ENCODE measurements at places on chromosomes 13 and 19.

- no peak for DNase-seq
Measured at GRCh38 chr13:72004784-72005374, 137.9 kb upstream of the DACH1 start.

DNA sequence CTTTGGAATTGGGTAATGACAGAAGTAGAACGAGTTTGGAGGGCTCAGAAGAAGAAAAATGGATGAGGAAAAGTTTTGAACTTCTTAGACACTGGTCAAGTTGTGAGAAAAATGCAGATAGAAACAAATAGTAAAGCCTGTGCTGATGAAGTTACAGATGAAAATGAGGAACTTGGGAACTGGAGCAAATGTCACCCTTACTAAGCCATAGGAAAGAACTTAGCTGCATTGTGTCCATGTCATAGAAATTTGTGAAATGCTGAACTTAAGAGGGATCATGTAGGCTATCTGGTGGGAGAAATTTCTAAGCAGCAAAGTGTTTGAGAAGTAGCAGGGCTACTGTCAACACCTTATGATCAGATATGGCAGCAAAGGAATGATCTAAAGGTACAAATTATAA is 289.2 kb upstream of the PCDH9 start:
- no peak for DNase-seq

- DNase-seq: no peak
Measured at GRCh38 chr19:2475018-2475701, 767 bp upstream of the GADD45B start.

- no peak for DNase-seq
Measured at GRCh38 chr13:30446126-30446500, 19.6 kb downstream of the HMGB1 start.

- no peak for DNase-seq
Measured at GRCh38 chr13:74062933-74063332, 71.3 kb downstream of the KLF12 start.

GRCh38 chr19:18393836-18394235 is 3.6 kb downstream of the LRRC25 start:
- no peak for DNase-seq

DNA sequence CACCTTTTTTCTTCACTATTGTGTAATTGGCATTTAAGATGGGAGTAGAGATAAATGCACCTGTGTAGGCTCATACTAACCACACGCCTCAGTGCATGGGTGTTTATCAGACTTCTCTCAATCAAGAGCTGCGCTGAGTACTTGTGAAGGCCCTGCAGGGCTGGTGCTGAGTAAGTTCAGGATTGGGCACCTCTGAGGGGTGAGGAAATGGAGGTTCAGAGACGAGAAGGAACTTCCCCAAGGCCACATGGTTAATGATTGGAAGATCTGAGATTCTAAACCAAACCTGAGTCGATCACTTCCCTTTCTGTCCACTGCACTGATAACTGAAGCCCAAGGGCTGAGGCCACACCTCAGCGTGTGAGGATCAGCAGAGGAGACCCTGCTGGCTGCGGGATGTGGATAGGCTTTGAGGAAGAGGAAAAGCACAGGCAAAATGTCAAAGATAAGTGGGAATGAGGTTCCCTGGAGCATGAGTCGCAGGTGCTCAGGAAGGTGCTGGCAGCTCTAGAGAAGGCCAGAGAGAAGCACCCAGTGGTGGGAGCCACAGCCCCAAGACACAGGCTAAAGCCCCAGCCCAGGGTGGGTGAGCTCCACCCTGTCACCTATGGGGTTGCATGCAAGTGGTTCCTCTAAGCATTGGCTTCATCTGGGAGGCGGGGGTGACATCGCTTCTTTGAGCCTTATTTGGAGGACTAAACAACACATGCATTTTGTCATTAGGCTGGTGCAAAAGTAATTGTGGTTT is 32.3 kb upstream of the GJB6 start:
- DNase-seq: no peak

Measured in NCI-H1105 (cell line).